Fibroblast of lung (primary cell): ENCODE measurements at places on chromosomes 2 and 18. TPM values are rescaled to one million over a fixed set of nuclear protein-coding genes. Genes with fewer than 3 reads are reported as not detected.

- H3K4me3 ChIP-seq, result peak overlapping the region; percentile 51
- H3K27ac ChIP-seq, result peak overlapping the region; percentile 70
- DNase-seq, result peak; percentile 72
- peaks cover 11% of the 10 kb centered on the region for H3K4me1 ChIP-seq
- no peaks in the 10 kb centered on the region for H3K36me3 ChIP-seq
- no peaks in the 10 kb centered on the region for H3K27me3 ChIP-seq
These were observed 6.1 kb upstream of the LBH start for GRCh38 chr2:30225131-30225762.

- H3K4me1 ChIP-seq, result no peaks in the 10 kb centered on the region
- no peak for DNase-seq
- H3K27me3 ChIP-seq, result no peaks in the 10 kb centered on the region
- no peak overlapping the region for H3K27ac ChIP-seq
These were observed 768.6 kb upstream of the HS6ST1 start for GRCh38 chr2:129087133-129087813.

DNA sequence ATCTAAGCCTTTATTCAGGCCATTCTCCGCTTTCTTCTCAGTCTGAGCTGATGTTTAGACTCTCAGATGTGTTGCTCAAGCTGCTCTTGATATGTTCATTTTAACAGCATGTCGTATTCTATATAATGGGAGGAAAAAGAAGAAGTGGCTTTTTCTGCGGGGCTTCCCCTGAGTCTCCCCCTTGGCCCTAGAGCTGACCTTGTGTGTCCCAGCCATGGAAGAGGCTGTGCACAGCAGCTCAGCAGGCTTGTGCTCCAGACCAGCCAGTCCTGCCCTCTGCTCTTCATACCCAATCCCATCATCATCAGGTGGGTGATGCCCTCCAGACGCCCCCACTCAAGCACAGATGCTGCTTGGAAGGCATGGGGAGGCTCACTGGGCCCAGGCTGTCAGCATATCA is 155.1 kb upstream of the CELF4 start:
- no peak overlapping the region for H3K27ac ChIP-seq
- H3K27me3 ChIP-seq, result no peaks in the 10 kb centered on the region
- no peaks in the 10 kb centered on the region for H3K36me3 ChIP-seq
- no peak for DNase-seq

ALMS1 gene
- total RNA-seq, result 12.3 and 13.4 TPM in 2 replicates

ZSWIM2 gene
- total RNA-seq, result under 0.01 TPM in 1 of 2 replicates, not detected in the other

GRCh38 chr2:25402477-25402876 is 60.8 kb upstream of the DNMT3A start:
- H3K27me3 ChIP-seq, result no peaks in the 10 kb centered on the region
- H3K4me3 ChIP-seq, result no peak overlapping the region
- H3K36me3 ChIP-seq, result no peaks in the 10 kb centered on the region
- H3K4me1 ChIP-seq, result no peaks in the 10 kb centered on the region
- H3K27ac ChIP-seq, result no peak overlapping the region

- no peaks in the 10 kb centered on the region for H3K27me3 ChIP-seq
- no peak for DNase-seq
- no peaks in the 10 kb centered on the region for H3K4me1 ChIP-seq
- H3K4me3 ChIP-seq, result no peak overlapping the region
These were observed 273.6 kb upstream of the RGPD4 start for GRCh38 chr2:107553046-107553445.

MOGAT1 gene
- not detected in 2 replicates for total RNA-seq

C2orf78 gene
- not detected in 2 replicates for total RNA-seq

GRCh38 chr18:43596105-43596712 is 318.9 kb upstream of the SYT4 start:
- no peak overlapping the region for H3K4me3 ChIP-seq
- H3K4me1 ChIP-seq, result no peaks in the 10 kb centered on the region
- no peaks in the 10 kb centered on the region for H3K27me3 ChIP-seq
- H3K27ac ChIP-seq, result no peak overlapping the region
- no peaks in the 10 kb centered on the region for H3K36me3 ChIP-seq

DNA sequence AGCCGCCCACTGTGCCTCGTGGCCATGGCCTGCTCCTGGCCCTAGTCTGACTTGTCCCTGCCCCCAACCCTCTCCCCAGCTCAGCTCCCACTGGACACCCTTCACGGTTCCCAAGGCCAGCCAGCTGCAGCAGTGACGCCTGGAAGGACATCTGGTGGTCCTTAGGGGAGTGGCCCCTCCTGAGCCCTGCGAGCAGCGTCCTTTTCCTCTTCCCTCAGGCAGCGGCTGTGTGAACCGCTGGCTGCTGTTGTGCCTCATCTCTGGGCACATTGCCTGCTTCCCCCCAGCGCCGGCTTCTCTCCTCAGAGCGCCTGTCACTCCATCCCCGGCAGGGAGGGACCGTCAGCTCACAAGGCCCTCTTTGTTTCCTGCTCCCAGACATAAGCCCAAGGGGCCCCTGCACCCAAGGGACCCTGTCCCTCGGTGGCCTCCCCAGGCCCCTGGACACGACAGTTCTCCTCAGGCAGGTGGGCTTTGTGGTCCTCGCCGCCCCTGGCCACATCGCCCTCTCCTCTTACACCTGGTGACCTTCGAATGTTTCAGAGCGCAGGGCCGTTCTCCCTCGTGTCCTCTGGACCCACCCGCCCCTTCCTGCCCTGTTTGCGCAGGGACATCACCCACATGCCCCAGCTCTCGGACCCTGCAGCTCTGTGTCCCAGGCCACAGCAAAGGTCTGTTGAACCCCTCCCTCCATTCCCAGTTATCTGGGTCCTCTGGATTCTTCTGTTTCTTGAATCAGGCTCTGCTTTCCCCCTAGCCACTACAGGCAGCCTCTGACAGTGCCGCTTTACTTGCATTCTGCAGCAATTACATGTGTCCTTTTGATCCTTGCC is 35.8 kb downstream of the ANO7 start:
- peaks cover 12% of the 10 kb centered on the region for H3K4me1 ChIP-seq
- H3K27me3 ChIP-seq, result no peaks in the 10 kb centered on the region
- peaks cover 26% of the 10 kb centered on the region for H3K36me3 ChIP-seq
- peak; percentile 55 for DNase-seq
- no peak overlapping the region for H3K4me3 ChIP-seq

TUBB8B gene
- total RNA-seq, result not detected in 2 replicates

- no peaks in the 10 kb centered on the region for H3K27me3 ChIP-seq
- peak overlapping the region; percentile 32 for H3K27ac ChIP-seq
- DNase-seq, result no peak
- H3K4me1 ChIP-seq, result peaks cover 7% of the 10 kb centered on the region
- H3K4me3 ChIP-seq, result no peak overlapping the region
These were observed 4.6 kb upstream of the MLPH start for GRCh38 chr2:237482485-237482884.

GRCh38 chr2:74334931-74335333 is 8.3 kb downstream of the SLC4A5 start:
- no peaks in the 10 kb centered on the region for H3K27me3 ChIP-seq
- peak; percentile 56 for DNase-seq
- no peaks in the 10 kb centered on the region for H3K4me1 ChIP-seq
- H3K27ac ChIP-seq, result no peak overlapping the region

DNA sequence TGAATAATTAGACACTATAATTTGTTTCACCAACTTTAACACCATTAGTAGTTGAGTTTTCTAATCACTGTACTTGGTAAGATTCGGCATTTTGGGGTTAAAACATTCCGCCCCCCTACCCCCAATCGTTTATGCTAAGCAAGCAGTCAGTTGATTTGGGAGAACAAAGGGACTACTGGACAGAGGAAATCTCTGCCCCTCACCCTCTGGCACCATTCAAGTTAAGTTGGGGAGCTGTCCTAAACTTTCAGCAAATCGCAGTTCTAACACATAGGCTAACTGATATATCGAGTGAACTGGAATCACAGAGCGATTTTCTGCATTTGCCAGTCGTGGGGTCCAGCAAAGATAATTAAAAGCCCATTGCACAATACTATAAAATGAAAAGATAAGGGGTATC is 5.6 kb downstream of the KLF7 start:
- H3K27ac ChIP-seq, result no peak overlapping the region
- peak; percentile 53 for DNase-seq
- no peaks in the 10 kb centered on the region for H3K36me3 ChIP-seq
- H3K4me1 ChIP-seq, result peaks cover 11% of the 10 kb centered on the region
- no peak overlapping the region for H3K4me3 ChIP-seq
- H3K27me3 ChIP-seq, result no peaks in the 10 kb centered on the region

- no peaks in the 10 kb centered on the region for H3K36me3 ChIP-seq
- no peak for DNase-seq
- H3K4me1 ChIP-seq, result no peaks in the 10 kb centered on the region
- no peak overlapping the region for H3K27ac ChIP-seq
- H3K27me3 ChIP-seq, result peaks cover 78% of the 10 kb centered on the region
- H3K4me3 ChIP-seq, result no peak overlapping the region
These were observed 1.8 kb upstream of the HOXD8 start for GRCh38 chr2:176127774-176128072.

DNA sequence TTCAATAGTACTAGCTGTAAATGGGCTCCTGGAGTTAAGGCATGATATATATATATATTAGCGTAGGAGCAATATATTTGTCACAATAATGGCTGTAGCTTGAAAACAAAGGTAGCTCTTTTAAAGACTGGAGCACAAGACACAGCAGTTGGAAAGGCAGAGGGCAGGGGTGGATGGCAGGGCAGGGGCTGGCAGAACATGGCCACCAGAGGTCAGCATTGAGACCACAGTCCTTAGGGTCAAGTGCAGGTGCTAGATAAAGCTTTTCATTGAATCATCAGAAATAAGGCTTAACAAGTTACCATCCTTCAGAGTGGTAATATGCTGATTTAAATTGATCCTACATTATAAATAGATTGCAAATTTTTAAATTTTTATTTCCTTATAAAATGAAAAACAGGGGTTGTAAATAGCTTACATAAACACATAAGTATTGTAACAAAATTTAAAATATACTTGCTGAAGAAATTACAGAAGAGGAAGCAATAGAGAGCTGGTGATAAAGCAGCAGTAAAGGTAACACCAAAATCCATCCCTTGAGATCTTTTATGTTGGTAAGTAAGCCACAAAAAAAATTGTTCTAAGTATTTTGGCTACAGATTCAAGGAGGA is 161.2 kb upstream of the PIEZO2 start:
- H3K4me1 ChIP-seq, result no peaks in the 10 kb centered on the region
- no peaks in the 10 kb centered on the region for H3K36me3 ChIP-seq
- no peak for DNase-seq
- no peaks in the 10 kb centered on the region for H3K27me3 ChIP-seq
- H3K4me3 ChIP-seq, result no peak overlapping the region

DNA sequence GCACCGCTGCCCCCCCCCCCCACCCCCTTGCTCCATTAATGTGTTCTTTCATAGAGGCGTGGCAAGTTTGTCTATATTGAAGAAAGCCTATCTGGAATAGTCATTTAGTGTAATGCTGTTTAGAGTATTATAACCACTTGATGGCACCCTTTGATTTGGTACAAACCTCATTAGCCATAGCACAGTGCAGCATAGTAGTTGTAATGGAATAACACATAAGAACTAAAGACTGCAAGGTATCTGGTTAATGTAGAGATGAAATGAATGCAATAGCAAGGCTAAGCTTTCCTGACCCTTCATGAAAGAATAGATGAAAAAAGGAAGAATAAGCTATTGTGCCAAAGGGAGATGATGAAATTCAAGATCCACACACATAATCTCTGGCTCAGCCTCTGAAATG is 81.9 kb downstream of the EHBP1 start:
- no peaks in the 10 kb centered on the region for H3K27me3 ChIP-seq
- H3K4me1 ChIP-seq, result peaks cover 15% of the 10 kb centered on the region
- H3K36me3 ChIP-seq, result no peaks in the 10 kb centered on the region

- no peaks in the 10 kb centered on the region for H3K36me3 ChIP-seq
- no peak for DNase-seq
- H3K4me1 ChIP-seq, result peaks cover 7% of the 10 kb centered on the region
- H3K4me3 ChIP-seq, result no peak overlapping the region
- H3K27ac ChIP-seq, result no peak overlapping the region
These were observed 300.9 kb downstream of the CYP26B1 start for GRCh38 chr2:71846669-71847291.

LYPD1 gene
- 0.17 and 0.26 TPM in 2 replicates for total RNA-seq

GRCh38 chr18:53819174-53819573 is 405.3 kb downstream of the MBD2 start:
- H3K27ac ChIP-seq, result no peak overlapping the region
- no peaks in the 10 kb centered on the region for H3K4me1 ChIP-seq
- H3K27me3 ChIP-seq, result no peaks in the 10 kb centered on the region

DNA sequence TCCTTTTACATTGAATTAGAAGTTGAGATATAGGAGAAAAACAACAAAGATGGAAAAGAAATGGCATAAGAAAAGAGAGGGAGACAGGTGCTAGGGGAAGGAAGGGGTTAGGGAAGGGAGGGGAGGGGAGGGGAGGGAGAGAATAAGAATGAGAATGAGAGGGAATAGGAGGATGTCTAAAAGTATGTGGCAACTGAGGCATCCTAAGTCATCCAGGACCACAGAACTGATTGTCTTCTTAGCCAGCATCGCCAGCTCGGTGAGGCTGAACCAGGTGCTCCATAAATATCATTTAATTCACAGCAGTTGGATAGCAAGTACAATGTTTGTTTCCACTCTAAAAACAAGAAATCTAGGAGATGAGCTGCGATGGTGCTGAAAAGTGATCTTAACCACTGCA is 393.5 kb downstream of the TMEM182 start:
- H3K27me3 ChIP-seq, result no peaks in the 10 kb centered on the region
- DNase-seq, result no peak
- no peaks in the 10 kb centered on the region for H3K36me3 ChIP-seq

DNA sequence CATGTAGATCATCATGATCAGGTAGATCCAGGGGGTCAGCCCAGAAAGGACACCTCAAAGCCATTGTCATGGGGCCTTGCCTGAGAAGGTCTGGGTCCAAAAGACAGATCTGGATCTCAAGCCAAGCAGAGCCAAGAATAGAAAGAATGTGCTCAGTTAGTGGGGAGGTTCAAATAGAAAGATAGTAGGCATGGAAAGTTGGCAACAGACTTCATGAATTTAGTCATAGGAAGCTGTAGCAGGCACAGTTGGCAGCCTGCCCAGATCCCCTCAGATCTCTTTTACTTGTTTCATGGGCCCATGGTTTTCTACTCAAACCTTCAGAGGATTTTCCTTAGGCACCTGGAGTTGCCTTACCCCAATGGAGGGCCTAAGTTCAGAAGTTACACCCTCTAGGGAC is 767.0 kb downstream of the SLC4A3 start:
- H3K4me1 ChIP-seq, result no peaks in the 10 kb centered on the region
- no peak overlapping the region for H3K4me3 ChIP-seq
- no peak overlapping the region for H3K27ac ChIP-seq
- no peaks in the 10 kb centered on the region for H3K36me3 ChIP-seq
- peak; percentile 70 for DNase-seq
- H3K27me3 ChIP-seq, result no peaks in the 10 kb centered on the region

DNA sequence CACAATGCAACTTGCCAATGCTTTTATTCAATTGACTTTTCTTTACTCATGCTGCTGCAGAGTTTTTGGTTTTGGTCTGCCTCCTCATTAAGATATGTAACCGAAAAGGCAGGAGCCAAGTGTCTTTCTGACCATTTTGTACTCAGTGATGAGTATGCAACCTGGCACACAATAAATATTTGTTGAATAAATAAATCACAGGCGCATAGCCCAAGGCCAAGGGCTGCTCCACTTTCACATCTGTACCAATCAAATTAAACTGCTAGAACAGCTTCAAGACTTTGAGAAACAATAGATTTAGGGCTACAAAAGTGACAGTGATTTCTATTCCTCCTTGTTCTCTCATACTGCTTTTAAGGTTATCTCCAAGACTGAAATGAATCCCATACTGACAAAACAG is 828.2 kb downstream of the RNF144A start:
- H3K27ac ChIP-seq, result no peak overlapping the region
- H3K4me3 ChIP-seq, result no peak overlapping the region
- no peaks in the 10 kb centered on the region for H3K27me3 ChIP-seq
- DNase-seq, result no peak
- H3K4me1 ChIP-seq, result no peaks in the 10 kb centered on the region
